NCI-H1048 (cell line): ENCODE measurements at places on chromosomes 12 and 14.
A peak's percentile ranks its signal among the peaks of the same experiment; 100 is the strongest.

DNA sequence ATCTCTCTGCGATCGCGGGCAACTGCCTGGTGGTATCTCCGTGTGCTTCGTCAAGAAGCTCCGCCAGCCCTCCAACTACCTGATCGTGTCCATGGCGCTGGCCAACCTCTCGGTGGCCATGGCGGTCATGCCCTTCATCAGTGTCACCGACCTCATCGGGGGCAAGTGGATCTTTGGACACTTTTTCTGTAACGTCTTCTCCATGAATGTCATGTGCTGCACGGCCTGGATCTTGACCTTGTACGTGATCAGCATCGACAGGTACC lies 1.6 kb upstream of the HEBP1 start:
- no peak for DNase-seq

DNA sequence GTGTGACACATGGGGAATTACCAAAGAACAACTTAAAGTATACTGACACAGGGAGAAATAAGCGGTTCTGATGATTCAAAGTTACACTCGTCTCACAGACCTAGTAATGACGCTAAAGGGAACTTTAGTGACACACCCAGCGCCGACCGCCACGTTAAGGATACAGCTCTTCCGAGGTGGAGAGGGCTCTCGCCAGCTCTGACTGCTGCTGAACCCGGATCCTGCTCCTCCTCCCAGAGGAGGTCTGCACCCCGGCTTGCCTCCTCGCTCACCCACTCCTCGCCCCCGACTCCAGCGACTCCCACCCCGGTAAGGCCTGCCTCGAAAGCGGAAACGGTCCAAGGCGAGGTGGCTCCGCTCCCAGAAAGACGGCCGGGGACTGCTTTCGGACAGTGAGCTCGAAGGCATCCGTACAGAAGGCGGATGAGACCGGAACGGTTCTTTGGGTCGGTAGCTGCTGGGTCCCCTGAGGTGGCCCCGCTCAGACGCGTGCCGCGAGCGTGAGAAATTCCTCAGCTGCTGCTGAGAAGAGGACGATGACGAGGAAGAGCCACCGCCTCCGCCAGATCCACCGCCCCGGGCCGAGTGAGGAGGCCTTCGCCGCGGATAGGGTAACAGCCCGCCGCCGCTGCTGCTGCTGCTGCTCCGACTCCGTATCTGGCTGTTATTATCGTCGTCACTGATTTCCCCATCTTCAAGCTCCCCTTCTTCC lies 643 bp downstream of the ZFC3H1 start:
- no peak for DNase-seq

- no peak for DNase-seq
These were observed 155.6 kb downstream of the PAX9 start for GRCh38 chr14:36817071-36817930.

DNA sequence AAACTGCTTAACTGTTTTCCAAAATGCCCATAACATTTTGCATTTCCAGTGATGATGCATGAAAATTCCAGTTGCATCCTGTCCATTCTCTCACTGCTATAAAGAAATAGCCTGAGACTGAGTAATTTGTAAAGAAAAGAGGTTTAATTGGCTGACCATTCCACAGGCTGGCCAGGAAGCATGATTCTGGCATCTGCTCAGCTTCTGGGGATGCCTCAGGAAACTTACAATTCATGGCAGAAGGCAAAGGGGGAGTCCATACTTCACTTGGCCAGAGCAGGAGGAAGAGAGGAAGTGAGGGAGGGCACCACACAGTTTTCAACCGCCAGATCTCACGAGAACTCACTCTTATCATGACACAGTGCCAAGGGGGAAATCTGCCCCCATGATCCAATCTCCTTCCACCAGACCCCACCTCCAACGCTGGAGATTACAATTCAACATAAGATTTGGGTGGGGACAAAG lies 18.2 kb upstream of the CLEC2D start:
- no peak for DNase-seq

GRCh38 chr14:72352012-72352411 lies 419.8 kb downstream of the RGS6 start:
- no peak for DNase-seq

DNA sequence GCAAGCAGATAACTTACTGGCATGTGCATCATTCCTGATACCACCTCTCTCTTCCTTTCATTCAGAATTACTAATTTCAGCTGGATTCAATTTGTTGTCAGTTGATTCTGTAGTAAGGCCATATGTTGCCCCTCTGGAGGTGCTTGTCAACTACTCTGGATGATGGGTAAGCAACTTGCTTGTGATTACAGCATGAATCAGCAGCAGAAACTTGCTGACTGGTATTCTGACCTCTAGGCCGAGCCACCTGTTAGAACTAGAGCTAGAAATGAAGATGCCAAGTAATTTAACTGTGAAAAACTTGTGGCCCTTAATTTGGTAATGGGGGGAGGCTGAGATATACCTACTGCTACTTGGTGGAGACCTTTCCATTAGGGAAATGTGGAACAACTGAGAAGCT lies 5.1 kb downstream of the RNF10 start:
- no peak for DNase-seq

GRCh38 chr12:56914724-56915123 lies 19.5 kb downstream of the SDR9C7 start:
- no peak for DNase-seq

- DNase-seq, result no peak
These were observed 7.6 kb upstream of the NUMB start for GRCh38 chr14:73465823-73466532.

DNA sequence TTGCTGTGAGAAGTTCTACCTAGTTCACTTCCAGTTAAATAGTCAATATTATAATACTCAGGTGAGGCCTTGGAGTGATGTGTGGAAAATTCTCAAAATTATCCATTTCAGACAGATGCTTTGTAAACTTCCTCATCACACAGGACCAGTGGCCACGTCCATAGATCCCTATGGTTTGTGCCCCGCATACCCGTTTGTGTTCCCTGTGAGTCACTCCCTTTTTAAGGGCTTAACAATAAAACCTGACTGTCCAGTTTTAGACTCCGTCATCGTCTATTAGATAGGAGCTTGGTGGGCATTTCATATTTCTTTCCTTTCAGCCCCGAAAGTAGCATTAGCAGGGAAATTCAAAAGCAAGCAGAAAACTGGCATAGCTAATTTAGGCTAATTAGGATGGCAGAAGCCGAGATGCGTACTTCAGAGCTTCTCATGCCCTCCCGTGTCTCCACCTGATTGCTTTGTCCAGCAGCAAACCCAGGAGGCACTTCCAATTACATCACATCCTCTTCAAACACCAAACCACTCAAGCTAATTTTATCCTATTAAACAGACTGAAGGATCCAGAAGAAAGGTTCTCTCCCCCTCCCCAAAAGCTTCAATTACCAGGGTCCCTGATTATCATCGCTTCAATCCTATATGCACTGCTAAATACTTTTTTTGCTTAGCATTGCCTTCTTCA lies 186.6 kb upstream of the OTX2 start:
- no peak for DNase-seq

DNA sequence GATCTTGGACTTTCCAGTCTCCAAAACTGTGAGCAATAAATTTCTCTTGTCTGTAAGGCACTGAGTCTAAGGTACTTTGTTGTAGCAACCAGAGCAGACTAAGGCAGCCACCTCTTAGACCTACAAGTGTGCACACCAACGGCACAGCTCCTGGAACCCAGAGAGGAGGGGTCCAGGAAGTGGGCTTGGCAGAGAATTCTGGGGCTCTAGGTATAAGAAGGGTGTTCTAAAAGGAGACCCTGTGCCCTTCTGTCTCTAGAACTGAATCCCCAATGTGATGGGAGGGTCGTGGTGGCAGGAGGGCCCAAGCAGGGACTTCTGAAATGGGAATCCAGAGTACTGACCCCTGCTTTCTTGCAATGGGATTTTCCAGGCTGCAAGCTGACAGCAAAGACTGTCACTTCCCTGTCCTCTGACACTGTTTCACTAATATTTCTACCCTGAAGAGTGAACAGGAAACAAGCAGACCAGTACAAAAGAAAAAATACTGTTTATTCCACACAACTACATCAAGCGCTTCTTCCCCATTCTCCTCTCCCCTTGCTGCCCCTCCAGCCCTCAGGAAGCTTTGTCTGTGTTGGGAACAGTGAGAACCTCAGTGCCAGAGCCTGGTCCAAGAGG lies 13.6 kb upstream of the TFCP2 start:
- no peak for DNase-seq

DNA sequence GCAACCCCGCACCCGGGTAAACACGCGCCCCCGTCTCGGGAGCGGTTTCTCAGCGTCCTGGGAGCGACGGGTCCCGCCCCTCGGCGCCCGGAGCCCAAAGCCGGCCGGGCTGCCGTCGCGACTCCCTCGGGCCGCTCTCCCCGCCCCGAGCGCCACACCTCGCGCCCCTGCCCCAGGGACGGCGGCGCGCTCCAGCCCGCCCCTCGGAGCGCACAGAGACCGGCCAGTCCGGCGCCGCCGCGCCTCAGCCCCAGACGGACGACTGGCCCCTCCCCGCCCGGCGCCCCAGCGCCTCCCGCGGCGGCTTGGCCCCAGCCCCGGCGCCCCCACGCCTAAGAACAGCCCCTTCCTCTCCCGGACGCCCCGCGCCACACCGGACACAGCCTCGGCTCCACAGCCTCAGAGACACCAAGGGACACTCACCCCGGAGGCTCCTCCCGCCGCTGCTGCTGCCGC lies 411 bp downstream of the BTBD7 start:
- DNase-seq, result no peak

- no peak for DNase-seq
These were observed 24.3 kb upstream of the GLIPR1L2 start for GRCh38 chr12:75366629-75367028.

DNA sequence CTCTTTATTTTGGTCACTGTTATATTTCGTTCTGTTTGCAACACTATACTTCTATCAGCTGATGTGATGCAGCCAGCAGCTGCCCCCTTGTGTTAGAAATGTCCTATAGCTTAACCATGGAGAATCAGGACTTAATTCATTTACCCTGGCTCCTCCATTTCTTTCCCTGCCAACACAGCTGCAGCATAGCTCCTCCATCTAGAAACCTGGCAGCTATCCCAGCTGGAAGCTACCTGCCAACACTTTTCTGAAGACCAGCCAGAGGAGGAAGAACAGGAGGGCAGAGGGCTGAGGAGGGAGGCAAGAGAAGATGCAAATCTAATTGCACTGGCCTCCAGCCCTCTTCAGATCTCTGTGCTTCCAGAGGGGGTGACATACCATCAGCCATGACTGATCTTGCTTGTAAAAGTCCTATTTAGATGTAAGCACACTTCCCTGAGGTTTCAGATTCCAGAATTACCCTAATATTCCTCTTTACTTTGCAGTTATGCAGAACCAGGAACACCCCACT lies 156.8 kb upstream of the TMEM260 start:
- peak; percentile 21 for DNase-seq

DNA sequence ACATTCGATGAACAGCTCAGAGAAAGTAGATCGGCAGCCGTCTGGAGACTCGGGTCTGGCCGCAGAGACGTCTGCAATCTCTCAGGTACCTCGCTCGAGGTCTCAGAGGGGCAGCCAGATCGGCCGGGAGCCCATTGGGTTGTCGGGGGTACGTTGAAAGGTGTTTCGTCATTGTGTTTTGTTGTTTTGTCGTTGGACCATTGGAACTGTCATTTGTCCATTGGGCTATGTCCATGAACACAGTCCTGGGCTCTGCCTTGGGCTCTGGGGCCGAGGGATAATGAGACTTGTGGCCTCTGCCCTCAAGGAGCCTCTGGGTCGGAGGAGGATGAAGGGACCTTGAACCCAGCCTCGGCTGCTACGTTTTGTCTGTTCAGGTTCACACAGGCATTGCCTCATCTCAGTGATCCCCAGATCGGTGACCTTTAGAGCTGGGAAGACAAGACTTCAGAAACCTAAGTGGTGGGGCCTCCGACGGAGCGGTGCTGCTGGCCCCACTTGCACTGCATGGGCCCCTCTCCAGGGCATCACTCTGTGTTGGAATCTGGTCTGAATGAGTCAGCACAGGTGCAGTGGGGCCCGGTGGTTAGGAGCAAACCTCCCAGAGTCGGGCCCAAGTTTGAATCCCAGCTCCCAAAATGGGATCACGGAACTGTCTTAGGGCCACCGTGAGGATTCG lies 23.6 kb upstream of the MLXIP start:
- no peak for DNase-seq

- no peak for DNase-seq
These were observed 109.5 kb downstream of the TSPAN9 start for GRCh38 chr12:3186546-3187215.

- DNase-seq, result no peak
These were observed 4.7 kb downstream of the GLTP start for GRCh38 chr12:109875572-109876131.
